ENCODE measurements at places on chromosomes 4 and X. TPM values are rescaled to one million over a fixed set of nuclear protein-coding genes. Genes with fewer than 3 reads are reported as not detected.

DNA sequence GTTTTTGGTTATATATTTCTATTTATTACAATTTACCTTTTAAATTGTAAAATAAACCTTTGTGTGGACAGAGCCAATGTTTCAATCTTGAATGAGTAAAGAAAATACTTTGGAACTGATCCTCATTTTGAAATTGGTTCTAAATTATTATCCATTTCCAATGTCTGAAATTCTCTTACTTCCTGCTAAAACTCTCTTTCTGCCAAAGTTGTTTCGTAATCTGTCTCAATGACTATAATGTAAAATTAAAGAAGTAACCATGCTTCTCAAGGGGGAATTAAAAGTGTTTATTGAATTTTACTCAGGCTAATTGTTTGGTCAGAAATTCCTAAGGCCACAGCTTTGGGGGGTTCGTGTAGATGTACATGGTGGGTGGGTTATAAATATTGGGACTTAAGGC is 34.8 kb downstream of the YIPF6 start:
- DNase-seq: no peak

DNA sequence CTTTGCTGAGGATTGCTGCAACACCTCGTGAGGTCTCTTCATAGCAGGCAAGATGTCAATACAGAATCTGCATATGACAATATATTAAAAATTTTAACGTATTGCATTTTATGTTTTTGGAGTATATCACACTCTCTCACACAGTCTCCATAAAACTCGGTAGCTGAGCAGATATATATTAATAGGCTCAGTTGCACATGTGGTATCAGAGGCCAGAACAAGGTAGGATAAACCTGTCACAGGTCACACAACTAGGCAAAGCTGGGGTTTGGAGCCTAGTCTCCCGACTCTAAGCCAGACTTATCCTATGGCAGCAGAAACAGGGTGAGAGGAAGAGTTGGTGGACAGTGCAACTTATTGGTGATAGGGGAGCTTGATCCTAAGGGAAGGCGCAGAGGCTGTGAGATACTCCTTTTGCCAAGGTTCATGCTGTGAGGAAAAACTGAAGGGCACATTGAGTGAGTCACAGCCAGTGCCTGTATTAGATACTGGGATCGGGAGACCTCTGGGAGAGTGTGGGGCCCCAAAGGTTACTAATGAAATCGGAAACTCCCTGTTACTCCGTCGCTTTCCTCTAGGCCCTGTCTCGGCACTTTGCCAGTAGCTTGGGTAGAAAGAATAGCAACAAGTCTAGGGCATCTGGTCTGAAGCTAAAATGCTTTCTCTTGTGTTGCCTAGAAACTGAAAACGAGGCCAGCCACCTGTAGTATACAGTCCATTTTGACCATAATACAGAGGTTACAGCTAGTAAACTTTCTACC is 195.7 kb downstream of the ARHGAP10 start:
- DNase-seq: no peak

DNA sequence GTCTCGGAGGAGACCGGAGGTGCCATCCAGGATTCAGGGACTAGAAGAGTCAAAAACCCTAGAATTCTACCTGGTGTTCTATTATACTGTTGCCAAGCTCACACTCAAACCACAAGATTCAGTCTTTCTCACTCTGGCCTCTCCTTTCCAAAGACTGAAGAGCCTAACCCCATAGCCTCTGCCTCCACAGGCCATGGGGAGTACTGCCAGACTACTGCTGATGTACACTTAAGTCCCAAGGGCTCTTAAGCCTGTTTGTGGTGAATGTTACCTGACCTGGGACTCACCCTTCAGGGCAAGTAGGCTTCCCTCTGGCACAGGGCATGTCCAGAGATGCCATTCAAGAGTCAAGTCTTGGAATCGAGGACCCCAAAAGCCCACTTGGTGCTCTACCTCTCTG is 58.9 kb upstream of the IRS4 start:
- no peak for DNase-seq

DNA sequence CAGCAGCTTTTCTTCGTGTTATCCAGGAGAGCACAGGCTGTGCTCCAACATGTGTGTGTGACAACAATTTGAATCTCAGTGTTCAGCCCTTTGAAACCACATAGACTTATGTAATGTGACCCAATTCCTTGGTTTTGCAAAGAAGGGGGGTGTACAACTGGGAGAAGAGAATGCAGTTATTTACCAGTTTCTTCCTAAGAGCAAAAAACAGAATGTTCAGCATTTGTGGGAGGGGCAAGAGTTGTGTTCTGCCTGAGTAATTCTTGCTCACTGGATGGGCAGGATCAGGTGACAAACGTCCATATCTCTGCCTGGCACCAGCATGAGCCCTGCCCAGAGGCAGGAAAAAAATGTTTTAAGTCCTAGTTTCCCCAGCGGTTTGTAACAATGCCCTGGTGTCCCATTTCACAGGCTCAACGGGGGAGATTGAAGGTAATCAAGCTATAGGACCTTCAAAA is 72.0 kb downstream of the PRPS1 start:
- DNase-seq: no peak

- no peak for DNase-seq
These were observed 126.3 kb downstream of the FBXO8 start for GRCh38 chr4:174157106-174157607.

GRCh38 chr4:129823105-129823504 is 727.2 kb downstream of the C4orf33 start:
- no peak for DNase-seq

DNA sequence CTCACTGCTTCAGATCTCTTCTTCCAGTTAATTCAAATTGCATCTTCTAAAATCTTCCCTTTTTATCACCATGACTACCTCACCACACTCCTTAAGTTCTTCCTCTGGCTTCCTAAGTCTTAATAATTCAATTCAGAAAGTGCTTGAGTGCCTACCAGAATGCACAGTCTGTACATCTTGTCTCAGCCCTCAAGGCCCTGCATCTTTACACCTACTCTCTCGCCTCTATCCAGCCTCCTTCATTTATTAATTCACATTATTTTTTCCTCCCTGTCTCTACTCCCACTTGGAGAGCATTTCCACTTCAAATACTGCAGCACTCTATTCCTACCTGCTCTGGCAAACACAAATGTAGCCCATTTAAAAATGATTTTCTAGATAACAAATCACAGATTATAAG is 90.5 kb downstream of the MAPK10 start:
- DNase-seq: no peak

- no peak for DNase-seq
These were observed 83.5 kb downstream of the NPNT start for GRCh38 chr4:105978684-105979296.

DNA sequence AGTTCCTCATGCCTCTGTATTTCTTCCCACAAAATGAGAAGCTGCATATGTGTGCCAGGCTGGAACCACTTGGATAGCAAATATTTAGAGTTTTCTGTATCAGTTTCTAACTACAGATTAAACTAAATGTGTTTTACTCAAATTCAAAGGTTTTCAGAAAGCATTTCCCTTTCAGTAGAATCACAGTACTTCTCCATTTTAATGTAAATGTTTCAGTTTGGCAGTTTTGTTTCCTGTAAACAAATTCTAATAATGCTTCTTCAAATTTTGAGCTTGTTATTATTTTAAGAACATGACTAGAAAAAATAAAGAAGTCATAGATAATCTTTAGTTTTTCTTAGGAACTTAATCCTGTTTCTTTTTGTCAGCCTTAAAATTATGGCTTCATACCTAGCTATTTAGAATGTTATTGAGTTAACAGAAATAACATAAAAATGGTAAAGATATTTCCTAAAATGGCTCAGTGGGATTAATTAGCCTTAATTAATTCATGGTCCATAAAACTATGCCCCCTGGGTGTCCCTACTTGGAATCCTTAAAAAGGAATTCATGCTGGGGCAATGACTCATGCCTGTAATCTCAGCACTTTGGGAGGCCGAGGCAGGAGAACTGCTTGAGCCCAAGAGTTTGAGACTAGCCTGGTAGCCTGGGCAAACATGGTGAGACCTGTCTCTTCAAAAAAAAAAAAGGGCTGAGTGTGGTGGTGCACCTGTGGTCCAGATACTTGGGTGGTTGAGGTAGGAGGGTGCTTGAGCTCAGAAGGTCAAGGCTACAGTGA is 83.8 kb upstream of the GPR34 start:
- no peak for DNase-seq

DNA sequence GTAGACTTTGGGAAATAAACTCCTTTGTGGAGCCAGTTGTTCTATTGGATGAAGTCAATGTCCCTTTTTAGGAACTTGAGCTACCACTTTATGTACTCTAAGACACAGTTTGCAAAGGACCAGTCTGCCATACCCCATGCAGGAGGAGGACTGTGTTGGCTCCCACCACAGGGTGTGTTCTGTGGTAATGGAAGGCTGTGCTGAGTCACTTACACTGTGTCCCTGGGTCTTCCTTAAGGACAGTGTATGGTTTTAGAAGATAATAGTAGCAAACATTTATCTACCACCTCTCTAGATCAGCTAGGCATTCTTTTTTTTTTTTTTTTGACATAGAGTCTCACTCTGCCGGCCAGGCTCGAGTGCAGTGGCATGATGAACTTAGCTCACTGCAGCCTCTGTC is 184.0 kb upstream of the PGRMC2 start:
- no peak for DNase-seq

DNA sequence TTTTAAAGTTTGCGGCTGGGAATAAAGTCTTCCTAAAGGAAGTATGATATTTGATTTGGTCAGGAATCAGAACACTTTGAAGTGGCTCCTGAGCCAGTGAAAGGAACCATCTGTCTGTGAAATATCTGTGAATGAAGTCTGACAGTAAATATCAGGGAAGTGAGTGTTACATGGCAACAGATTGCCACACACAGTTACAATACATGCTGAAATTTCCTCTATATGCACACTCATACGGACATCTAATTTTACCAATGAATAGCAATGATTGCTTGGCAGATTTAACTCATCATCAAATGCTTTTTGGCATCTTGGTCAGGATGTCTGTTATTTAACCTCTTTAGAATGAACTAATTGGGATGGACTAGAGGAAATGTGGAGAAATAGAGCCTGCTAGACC is 1023.8 kb downstream of the FAT4 start:
- DNase-seq: no peak

- no peak for DNase-seq
These were observed at the start of gene SMIM10L2A for GRCh38 chrX:135421932-135422809. SMIM10L2A (plus strand) TSS chrX:135421944; CDS start chrX:135422132, 188 bp downstream.

- peak; percentile 18 for DNase-seq
These were observed 80.0 kb downstream of the UGT2B28 start for GRCh38 chr4:69360271-69360670.

DNA sequence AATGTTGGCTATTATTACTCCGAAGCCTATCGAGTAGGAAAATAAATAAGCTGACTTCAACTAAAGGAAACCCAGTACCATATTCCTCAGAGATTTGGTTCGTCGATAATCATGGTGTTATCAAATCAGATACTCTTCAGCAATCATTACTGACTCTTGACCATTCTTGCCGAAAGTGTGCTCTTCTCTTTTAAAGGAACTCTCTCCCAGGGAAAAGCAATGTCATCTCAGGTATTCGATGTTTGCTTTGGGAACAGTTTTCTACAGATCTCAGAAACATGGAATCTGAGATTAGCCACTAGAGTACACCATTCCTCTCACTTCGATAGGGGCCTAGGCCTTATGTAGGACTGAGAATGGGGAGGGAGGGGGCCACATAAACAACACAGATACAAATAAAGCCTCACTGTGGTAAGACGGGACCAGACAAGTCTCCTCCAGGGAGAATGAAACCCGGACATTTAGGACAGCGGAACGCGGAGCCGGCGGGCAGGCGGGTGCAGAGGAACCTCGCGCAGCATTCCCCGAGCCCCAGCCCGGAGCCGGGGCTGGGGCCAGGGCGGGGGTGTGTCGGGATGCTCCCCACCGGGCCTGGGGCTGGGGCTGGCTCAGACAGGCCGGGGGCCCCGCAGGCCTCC is 581 bp downstream of the DNAJB14 start:
- DNase-seq: no peak

GRCh38 chr4:154044108-154044531 is 255.2 kb upstream of the SFRP2 start:
- no peak for DNase-seq

- no peak for DNase-seq
These were observed 116.4 kb upstream of the LSM6 start for GRCh38 chr4:146059151-146059550.

DNA sequence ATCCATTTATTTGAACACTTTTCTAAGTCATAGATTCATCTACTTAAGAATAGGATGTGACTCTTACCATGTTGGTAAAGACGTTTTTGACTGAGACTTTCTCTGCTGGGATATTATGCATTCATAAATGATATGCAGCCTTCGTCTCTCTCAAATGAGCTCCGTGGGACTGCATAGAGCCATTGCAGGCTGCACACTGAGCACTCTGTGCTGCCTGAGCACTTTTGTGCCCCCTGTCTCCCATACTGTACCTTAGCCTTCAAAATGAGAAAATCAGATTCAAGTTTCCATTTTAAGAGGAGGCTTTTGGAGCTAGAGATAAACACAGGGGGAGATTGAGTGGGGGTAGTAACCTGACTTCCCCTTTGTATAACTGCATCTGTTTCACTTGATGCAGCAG is 433.6 kb downstream of the ZIC3 start:
- DNase-seq: no peak

GRCh38 chr4:146132445-146132844 is 43.1 kb upstream of the LSM6 start:
- DNase-seq: no peak

DNA sequence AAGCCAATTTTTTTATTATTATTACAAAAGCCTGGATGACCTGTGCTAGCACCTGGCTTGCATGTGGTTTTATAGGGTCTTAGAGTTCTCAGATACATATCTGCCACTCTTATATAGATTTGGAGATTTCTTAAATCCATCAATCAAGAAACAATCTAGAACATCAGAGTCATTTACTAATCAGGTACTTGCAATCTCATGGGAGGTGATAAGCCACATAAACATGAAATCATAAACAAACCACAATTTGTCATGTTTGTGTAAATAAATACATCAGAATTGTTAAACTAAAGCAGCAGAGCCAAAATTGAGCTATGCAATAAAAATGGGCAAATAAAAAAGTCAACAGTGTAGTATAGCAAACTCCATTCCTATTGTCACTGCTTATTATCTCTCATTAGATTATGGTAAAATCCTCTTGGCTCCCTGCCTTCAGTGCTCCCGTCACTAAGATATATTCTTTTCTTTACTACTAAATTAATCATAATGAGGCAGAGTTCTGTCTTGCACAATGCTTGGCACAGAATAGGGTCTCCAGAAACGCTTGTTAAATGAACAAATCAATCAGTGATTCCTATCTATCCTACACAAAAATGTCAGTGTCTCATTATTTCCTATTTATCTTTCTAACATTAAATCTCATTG is 108.7 kb upstream of the TTC29 start:
- DNase-seq: no peak

DNA sequence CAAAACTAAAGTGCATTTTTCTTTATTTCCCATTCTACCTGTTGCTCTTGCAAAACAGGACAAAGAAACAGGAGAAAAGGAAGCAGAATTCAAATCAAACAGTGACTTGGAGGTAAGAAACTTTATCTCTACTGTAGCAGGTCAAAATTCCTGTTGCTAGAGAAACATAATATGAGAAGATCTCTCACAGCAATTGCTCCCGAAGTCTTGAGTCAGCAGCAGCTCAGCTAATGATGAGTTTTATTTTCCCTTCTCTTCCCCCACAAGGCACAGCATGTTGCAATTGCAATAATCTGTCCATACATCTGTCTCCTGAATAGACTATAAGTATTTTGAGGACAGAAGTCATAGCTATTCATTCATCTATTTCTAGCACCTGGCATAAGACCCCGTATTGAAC is 112.7 kb downstream of the CLNK start:
- no peak for DNase-seq

Gene PLCXD1
- total RNA-seq: 3.8 TPM

Gene OTC
- not detected for total RNA-seq

Gene PABPC1L2B
- total RNA-seq: not detected

Gene SPANXC
- total RNA-seq: not detected

Gene SYAP1
- 31.8 TPM for total RNA-seq

Gene RELL1
- 192 TPM for total RNA-seq

Gene SLC25A31
- total RNA-seq: not detected
